HFFc6 (cell line): ENCODE measurements at places on chromosomes 12 and 14. TPM values are rescaled to one million over a fixed set of nuclear protein-coding genes. Genes with fewer than 3 reads are reported as not detected.

- H3K27me3 ChIP-seq = peaks cover 8% of the 10 kb centered on the region
- H3K27ac ChIP-seq = no peak overlapping the region
- H3K36me3 ChIP-seq = no peaks in the 10 kb centered on the region
- peaks cover 7% of the 10 kb centered on the region for H3K4me1 ChIP-seq
Measured at GRCh38 chr12:32024884-32025592, 65.8 kb downstream of the RESF1 start.

DNA sequence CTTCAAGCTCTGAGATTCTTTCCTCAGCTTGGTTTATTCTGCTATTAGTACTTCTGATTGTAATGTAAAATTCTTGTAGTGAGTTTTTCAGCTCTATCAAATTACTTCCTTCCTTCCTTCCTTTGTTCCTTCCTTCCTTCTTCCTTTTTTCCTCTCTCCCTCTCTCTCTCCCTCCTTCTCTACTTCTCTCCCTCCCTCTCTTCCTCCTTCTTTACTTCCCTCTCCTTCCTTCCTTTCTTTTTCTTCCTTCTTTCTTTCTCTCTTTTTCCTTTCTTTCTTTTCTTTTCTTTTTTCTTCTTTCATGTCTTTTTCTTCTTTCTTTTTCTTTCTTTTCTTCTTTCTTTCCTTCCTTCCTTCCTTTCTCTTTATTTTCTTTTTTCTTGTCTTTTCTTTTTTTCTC is 565.2 kb upstream of the STXBP6 start:
- H3K36me3 ChIP-seq = peaks cover 12% of the 10 kb centered on the region
- no peak for DNase-seq
- H3K27ac ChIP-seq = no peak overlapping the region
- H3K4me3 ChIP-seq = no peak overlapping the region
- no peaks in the 10 kb centered on the region for H3K4me1 ChIP-seq
- H3K27me3 ChIP-seq = no peaks in the 10 kb centered on the region

The HOXC11 gene
- 0.31 to 1.9 TPM (median 0.33 TPM) in 3 replicates for total RNA-seq

- no peaks in the 10 kb centered on the region; the same call in 1 of the 2 replicates for H3K27me3 ChIP-seq
- peaks cover 10% of the 10 kb centered on the region; the same call in 1 of the 2 replicates for H3K36me3 ChIP-seq
- no peak overlapping the region for H3K27ac ChIP-seq
- no peak overlapping the region for H3K4me3 ChIP-seq
- no peak for DNase-seq
Measured at GRCh38 chr12:105931762-105932570, 206.8 kb downstream of the NUAK1 start.

The GLIPR1L2 gene
- total RNA-seq = 0.60 to 0.83 TPM (median 0.69 TPM) in 3 replicates

The TAS2R7 gene
- not detected in 3 replicates for total RNA-seq

DNA sequence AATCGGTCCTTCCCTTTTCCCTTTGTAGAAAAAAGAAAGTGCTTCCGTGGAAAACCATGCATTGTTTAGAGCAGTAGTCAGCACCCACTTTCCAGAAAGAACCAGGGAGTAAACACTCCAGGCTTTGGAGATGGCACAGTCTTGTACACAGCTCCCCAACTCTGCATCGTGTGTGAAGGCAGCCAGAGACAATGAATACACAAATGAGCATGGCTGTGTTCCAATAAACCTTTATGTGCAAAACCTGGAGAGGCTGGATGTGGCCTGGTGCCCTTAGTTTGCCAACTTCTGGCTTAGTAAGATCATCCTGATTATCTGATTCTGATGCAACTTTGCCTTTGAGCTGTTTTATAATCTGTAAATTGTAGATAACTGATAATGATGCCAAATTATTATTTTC is 463.4 kb upstream of the TMEM132C start:
- DNase-seq = no peak
- peaks cover 4% of the 10 kb centered on the region; the same call in 1 of the 2 replicates for H3K36me3 ChIP-seq

GRCh38 chr12:113273053-113273725 is 51.9 kb downstream of the TPCN1 start:
- no peaks in the 10 kb centered on the region for H3K27me3 ChIP-seq
- no peak overlapping the region for H3K27ac ChIP-seq
- H3K4me3 ChIP-seq = no peak overlapping the region
- H3K36me3 ChIP-seq = no peaks in the 10 kb centered on the region
- DNase-seq = no peak
- H3K4me1 ChIP-seq = peaks cover 19% of the 10 kb centered on the region

The ZBTB39 gene
- total RNA-seq = 3.7 to 4.2 TPM (median 3.7 TPM) in 3 replicates

DNA sequence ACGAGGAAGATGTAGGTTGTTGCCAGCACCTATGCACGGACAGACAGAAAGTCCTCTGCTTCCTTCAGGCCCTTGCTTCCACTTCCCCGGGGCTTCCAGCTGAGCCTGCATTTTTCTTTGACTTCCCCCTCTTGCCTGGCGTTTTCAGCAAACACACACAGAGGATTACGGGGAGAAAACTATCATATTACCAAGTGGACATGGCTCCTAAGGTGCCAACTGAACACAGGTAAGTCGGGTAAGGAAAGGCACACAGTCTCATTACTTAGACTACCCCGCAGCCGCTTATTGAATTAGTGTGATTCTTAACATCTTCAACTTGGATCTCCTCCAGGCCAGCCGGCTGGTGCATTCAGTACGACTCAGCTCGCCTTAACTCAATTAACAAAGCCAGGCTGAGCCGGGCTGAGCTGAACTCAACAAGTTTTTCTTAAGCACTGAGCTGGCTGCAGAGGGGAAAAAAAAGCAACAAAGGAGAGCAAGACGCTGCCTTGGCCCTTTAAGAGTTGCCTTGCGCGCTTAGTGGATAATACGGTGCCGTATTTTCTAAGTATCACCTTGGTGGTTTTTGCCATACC is 19.2 kb upstream of the MAP1LC3B2 start:
- peak; percentile 36 for DNase-seq
- peaks cover 28% of the 10 kb centered on the region for H3K4me1 ChIP-seq
- H3K27ac ChIP-seq = peak overlapping the region; percentile 29; the same call in 1 of the 2 replicates

GRCh38 chr12:40976546-40976945 is 211.6 kb upstream of the PDZRN4 start:
- no peaks in the 10 kb centered on the region for H3K27me3 ChIP-seq
- no peaks in the 10 kb centered on the region for H3K4me1 ChIP-seq
- H3K4me3 ChIP-seq = no peak overlapping the region
- H3K36me3 ChIP-seq = no peaks in the 10 kb centered on the region
- no peak for DNase-seq

- peak; percentile 31 for DNase-seq
- H3K27ac ChIP-seq = peak overlapping the region; percentile 36; the same call in 1 of the 2 replicates
- no peaks in the 10 kb centered on the region for H3K36me3 ChIP-seq
- no peak overlapping the region for H3K4me3 ChIP-seq
- no peaks in the 10 kb centered on the region for H3K4me1 ChIP-seq
Measured at GRCh38 chr12:127809275-127809674, 457.7 kb upstream of the TMEM132C start.

DNA sequence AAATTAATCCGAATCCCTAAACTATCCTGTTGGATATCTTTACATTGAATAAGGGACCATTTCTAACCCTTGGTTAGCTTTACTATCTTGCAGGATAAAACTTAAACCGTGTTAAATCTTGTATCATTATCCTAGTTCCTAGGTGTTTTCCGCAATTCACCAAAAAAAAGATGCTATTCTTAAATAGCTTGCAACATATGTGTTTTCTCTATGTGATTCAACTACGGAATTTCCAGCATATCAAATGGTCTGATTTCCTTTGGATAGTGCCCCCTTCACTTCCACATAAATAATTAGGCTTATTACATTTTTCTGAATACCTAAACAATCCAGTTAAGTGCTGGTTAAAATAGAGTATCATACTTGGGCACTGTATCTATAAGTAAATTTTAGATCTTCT is 130.3 kb downstream of the ITPR2 start:
- peaks cover 7% of the 10 kb centered on the region for H3K4me1 ChIP-seq
- no peak overlapping the region for H3K4me3 ChIP-seq
- no peaks in the 10 kb centered on the region for H3K27me3 ChIP-seq
- no peak overlapping the region for H3K27ac ChIP-seq

DNA sequence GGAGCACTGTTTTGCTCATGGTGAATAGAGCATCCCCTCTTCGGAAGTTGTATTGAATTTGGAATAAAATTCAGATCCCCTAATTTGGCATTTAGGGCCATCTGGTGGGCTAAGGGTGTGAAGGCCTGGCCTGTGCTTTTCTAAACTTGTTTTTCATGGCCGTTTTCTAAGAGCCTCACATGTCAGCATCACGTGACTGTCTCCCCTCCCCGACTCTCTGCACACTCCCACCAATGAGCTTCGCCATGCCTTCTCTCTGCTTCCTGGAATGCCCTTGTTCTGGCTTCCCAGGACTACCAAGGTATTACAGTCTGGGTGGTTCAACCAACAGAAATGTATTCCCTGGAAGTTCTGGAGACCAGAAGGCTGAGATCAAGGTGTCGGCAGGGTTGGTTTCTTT is 85.3 kb downstream of the PRIMA1 start:
- H3K4me3 ChIP-seq = no peak overlapping the region
- H3K27me3 ChIP-seq = no peaks in the 10 kb centered on the region
- no peak overlapping the region for H3K27ac ChIP-seq
- 0 out of 2 replicates have a peak, but pooled peaks cover 3% of the 10 kb centered on the region for H3K36me3 ChIP-seq
- DNase-seq = no peak

DNA sequence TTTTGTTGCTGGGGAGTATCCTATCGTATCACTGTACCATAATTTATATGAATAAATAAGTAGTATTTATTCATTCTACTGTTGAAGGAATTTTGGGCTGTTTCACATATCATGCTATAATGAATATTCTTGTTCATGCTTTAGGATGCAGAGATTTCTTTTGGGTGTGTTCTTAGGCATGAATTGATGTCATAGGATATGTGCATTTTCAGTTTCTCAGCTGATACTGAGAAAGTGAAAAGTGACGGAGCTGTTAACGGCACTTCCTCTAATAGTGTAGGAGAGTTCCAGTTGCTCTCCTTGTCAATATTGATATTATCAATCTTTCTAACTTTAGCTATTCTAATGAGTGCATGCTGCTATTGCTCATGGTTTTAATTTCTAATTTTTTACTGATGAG is 23.2 kb upstream of the SDR39U1 start:
- no peak overlapping the region for H3K4me3 ChIP-seq
- no peak overlapping the region for H3K27ac ChIP-seq
- DNase-seq = no peak
- no peaks in the 10 kb centered on the region for H3K27me3 ChIP-seq
- no peaks in the 10 kb centered on the region for H3K36me3 ChIP-seq

DNA sequence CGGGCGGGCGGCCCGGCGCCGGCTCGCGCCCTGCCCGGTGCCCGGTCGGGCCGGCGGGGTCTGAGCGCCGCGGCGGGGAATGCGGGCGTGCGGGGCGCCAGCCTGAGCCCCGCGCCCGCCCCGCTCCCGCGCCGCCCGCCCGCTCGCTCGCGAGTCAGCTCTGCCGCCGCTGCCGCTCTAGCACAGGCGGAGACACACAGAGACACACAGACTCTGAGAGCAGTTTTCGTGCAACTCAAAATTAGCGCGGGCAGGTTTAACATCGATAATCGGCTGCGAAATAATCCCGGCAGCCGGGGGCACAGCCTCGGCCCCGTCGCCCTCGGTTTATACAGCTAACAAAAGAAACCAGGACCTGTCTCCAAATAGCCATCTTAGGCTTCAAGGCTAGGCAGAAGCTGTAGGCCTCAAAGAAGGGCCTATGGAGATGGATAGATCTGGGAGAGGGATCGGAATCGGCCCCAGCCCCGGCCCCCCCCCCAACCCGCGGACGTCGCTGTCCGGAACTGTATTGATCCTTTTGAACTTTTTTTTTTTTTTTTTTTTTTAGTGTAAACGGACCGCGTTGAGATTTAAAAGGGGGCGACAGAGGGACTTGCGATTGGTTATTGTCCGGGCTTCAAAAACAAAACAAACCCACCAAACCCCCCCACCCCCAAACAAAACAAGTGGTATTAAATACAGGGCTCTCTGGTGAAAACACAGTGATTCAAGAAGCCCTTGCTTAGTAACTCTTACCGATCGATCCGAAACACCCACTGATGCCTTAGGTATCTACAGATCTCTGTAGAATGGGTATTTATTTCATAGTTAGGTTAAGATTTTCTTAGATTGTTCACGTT is 1.1 kb downstream of the ARID2 start:
- peaks cover 11% of the 10 kb centered on the region for H3K36me3 ChIP-seq
- H3K27ac ChIP-seq = peak overlapping the region; percentile 91
- DNase-seq = peak; percentile 22

DNA sequence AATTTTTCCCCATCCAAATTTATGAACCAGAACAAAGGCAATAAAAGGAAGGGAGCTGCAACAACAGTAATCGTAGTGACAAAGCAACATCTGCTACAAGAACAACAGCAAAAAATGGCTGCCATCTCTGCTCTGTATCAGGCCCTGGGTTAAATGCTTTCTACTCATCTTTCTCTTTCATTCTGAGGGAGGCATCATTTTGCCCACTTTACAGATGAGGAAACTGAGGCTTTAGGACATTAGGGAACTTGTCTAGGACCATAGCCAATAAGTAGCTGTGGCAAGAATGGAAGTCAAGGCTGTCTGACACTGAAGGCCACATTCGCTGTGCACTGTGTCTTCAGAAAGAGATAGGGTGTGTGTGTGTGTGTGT is 192.4 kb upstream of the NUDT4 start:
- no peaks in the 10 kb centered on the region for H3K36me3 ChIP-seq
- H3K27me3 ChIP-seq = no peaks in the 10 kb centered on the region
- peaks cover 33% of the 10 kb centered on the region for H3K4me1 ChIP-seq
- DNase-seq = no peak
- no peak overlapping the region for H3K4me3 ChIP-seq

The ARMH4 gene
- 4.4 to 6.5 TPM (median 5.2 TPM) in 3 replicates for total RNA-seq

- peaks cover 23% of the 10 kb centered on the region for H3K4me1 ChIP-seq
- H3K27ac ChIP-seq = no peak overlapping the region
Measured at GRCh38 chr14:92613681-92614260, 100.2 kb downstream of the RIN3 start.

DNA sequence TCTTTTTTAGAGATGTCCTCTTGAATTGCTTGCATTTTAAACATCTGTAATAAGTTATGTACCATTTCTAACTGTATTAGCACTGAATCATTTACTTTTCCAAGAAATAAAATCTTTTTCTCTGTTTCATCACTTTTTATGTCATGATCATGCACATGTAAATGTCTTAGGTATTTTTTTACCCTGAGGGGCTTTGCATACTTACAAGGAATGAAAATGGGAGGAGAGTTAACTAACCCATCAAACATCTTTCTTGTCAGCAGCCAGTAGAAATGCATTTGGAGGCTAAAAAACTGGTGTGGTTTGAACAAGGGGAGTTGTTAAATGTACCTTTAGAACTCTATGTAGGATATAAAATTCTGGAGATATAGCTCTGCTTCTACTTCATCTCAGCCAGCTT is 1080.3 kb downstream of the GALC start:
- H3K27me3 ChIP-seq = no peaks in the 10 kb centered on the region; the same call in 1 of the 2 replicates
- no peak for DNase-seq
- H3K4me3 ChIP-seq = no peak overlapping the region
- no peaks in the 10 kb centered on the region for H3K36me3 ChIP-seq

GRCh38 chr14:88551094-88551870 is 3.5 kb downstream of the PTPN21 start:
- peaks cover 39% of the 10 kb centered on the region for H3K4me1 ChIP-seq
- H3K27ac ChIP-seq = peak overlapping the region; percentile 33; the same call in 1 of the 2 replicates
- H3K36me3 ChIP-seq = peaks cover 18% of the 10 kb centered on the region
- H3K4me3 ChIP-seq = peak overlapping the region; percentile 98
- peak; percentile 85 for DNase-seq

GRCh38 chr12:5507944-5508343 is 76.0 kb downstream of the NTF3 start:
- DNase-seq = no peak
- no peak overlapping the region for H3K4me3 ChIP-seq
- no peak overlapping the region for H3K27ac ChIP-seq
- no peaks in the 10 kb centered on the region for H3K36me3 ChIP-seq

- H3K36me3 ChIP-seq = no peaks in the 10 kb centered on the region
- no peaks in the 10 kb centered on the region for H3K4me1 ChIP-seq
- no peak for DNase-seq
- H3K27ac ChIP-seq = no peak overlapping the region
- H3K27me3 ChIP-seq = no peaks in the 10 kb centered on the region
- no peak overlapping the region for H3K4me3 ChIP-seq
Measured at GRCh38 chr12:20390846-20391245, 22.5 kb downstream of the PDE3A start.
